ENCODE measurements at places on chromosomes 12 and 14.
A peak's percentile ranks its signal among the peaks of the same experiment; 100 is the strongest.

- no peak for DNase-seq
These were observed 4.3 kb downstream of the MFAP5 start for GRCh38 chr12:8658346-8658745.

DNA sequence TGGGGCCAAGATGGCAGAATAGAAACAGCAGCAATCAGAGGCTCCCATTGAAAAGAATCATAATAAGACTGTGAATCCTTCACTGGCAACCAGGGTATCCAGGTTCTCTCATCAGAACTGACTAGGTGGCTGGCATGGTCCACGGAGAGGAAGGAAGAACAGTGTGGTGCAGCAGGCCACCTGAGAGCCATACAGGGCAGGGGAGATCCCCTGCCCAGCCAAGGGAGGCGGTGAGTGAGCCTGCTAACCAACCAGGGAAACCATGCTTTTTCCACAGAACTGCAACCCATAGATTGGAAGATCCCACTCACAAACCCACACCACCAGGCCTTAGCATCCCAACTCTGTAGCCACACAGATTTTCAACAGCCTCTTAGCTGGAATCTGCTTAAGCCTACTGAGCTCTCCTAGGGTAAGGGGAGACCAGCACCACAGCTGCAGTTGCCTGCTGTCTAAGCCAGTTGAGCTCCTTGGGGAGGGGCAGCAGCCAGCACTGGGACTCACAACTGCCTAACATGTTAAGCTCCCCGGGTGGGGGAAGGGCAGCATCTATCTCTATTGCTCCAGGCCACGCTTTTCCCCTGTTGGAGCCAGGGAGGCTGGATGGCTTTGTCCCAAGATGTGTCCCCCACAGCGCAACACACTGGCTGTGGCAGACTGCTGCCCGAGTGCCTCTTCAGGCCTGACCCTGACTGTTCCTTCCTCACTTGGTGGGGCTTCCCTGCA is 342.6 kb upstream of the CCDC196 start:
- no peak for DNase-seq

- no peak for DNase-seq
These were observed 72.0 kb upstream of the SEL1L start for GRCh38 chr14:81605660-81606059.

DNA sequence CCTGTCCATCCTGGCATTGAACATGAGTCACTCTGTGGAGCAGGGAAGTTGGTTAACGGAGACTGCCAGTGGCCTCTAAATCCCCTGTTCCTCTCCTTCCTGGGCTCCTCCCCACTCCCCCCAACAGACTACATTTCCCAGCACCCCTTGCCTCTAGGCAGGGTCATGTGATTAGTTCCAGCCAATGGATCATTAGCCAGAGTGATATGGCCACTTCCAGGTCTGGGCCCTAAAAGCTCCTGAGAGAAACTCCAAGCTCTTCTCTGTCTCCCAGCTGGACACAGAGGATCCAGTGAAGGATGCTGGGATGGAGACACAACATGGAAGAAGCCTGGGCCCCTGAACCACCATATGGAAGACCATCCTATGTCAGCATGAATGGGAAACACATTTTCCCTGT is 54.4 kb upstream of the RFLNA start:
- peak; percentile 83 for DNase-seq

DNA sequence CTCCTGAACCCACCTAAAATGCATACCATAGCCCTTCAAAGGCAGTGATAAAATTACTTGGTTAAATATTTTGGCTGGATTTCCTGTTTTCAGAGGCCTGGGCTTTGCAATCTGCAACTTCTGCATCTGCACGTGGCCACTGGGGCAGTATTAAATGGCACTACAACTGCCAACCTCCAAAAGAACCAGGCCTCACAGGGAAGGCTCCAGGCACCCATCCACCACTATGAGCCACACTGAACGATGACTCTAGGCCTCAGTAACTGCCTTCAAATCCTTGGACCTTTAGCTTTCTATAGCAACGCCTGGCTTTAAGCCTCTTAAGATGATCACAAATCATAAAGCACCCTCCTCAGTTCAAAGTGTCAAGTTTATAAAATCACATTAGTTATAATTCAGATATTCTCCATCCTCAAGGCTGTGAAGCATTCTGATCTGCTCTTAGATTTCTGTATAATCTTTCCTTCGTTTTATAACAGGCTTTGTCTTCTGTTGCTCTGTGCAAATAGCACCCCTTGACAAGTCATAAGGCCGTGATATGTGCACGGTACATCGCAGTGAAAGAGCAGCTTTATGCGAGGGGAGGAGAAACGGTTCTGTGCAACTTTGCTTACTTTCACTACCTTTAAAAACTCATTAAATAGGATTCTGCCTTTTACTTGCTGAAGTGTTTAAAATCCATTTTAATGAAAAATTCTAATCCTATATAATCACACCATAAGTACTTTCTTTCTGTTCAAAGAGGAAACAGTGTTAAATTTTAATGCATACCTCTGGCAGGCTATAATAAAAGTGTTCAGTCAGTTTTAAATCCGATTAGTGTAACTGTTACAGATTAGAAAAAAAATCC is 196.4 kb upstream of the G2E3 start:
- no peak for DNase-seq

- DNase-seq, result peak; percentile 36
These were observed 249.2 kb upstream of the PWP1 start for GRCh38 chr12:107436376-107436775.

GRCh38 chr14:27958757-27959156 is 807.8 kb upstream of the FOXG1 start:
- DNase-seq, result no peak

DNA sequence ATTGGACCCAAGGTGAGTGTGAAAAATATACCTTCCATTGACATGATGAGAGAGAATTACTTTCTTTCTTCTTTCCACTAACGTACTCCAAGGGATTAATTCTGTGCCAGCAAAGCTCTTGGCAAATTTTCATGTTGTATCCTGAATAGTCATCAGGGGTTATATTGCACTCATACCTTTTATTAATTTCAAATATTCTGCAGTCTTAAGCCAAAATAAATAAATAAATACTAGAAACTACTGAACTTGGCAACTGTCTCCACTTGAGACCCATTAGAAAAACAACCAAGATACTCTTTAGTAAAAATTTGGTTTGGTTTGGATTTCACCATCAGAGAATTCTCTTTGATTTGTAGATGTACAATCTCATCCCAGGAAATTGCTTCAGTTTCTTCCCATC is 22.1 kb upstream of the CLEC14A start:
- no peak for DNase-seq

GRCh38 chr12:30740274-30740673 is 14.5 kb downstream of the CAPRIN2 start:
- no peak for DNase-seq

- no peak for DNase-seq
These were observed 34.8 kb upstream of the MAPKAPK5 start for GRCh38 chr12:111807232-111807631.

GRCh38 chr14:88272390-88273269 is 50.4 kb downstream of the KCNK10 start:
- no peak for DNase-seq

GRCh38 chr12:106767206-106767605 is 7.3 kb upstream of the RIC8B start:
- no peak for DNase-seq

GRCh38 chr12:116066381-116067230 is 210.9 kb downstream of the MED13L start:
- DNase-seq, result peak; percentile 29

GRCh38 chr14:95015046-95015445 is 142.3 kb downstream of the DICER1 start:
- DNase-seq, result no peak

DNA sequence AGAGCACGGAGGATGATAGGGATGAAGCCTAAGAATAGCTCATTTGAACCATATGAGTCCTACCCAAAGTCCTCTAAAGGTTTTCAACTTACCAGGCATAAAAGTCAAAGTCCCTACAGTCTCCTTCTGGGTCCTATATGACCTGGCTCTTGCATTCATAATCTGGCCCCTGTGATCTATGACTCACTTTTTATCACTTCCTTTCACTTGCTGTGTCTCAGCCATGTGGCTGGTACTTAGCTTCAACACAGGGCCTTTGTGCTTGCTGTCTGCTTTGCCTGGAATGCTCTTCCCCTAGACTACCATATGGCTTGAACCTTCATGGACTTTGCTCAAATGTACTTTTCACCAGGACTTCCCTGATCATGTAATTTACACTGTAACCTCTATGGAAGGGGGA is 137.6 kb upstream of the TMTC1 start:
- no peak for DNase-seq
